ENCODE measurements at places on chromosomes 3 and 15.

- no peak for DNase-seq
These were observed at the start of gene CCDC54 for GRCh38 chr3:107377151-107377550. TSS of gene CCDC54 (plus strand) at chr3:107377439. CDS start at chr3:107377588, 149 bp downstream.

DNA sequence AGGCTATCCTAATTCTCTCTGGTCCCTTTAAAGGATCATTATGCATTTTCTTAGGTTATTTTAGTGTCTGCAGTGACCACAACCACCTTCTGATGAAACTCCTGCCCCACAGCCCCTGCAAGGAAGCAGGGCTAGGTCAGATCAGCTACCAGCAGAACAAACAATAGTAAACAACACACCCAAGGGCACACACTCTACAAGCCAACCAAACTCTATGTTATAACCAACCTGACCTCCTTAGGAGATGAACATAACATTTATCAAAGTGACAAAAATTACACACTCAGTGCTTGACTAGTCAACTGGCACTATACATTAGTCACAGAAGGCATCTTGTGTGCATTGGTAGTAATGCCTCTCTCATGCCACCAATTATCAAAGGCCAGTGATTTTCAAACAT lies 17.3 kb downstream of the DENND6A start:
- DNase-seq = no peak

DNA sequence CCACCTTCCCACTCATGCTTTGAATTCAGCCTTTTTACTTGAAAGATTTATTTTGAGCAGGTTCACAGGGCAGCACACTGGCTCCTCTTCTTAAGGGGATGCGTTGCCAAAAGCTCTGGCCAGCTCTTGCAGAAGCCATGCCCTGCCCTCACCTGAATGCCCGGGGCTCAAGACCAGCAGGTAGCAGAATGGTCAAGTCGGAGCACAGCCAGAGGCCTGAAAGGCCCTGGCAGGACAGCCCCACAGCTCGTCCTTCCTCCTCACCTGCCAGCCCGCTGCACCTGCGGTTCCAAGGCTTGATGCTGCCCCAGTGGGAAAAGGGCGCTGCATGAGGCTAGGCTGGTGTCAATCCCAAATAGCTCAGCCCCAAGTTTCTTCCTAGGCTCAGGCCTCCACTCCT lies 13.1 kb downstream of the CA12 start:
- DNase-seq = no peak

DNA sequence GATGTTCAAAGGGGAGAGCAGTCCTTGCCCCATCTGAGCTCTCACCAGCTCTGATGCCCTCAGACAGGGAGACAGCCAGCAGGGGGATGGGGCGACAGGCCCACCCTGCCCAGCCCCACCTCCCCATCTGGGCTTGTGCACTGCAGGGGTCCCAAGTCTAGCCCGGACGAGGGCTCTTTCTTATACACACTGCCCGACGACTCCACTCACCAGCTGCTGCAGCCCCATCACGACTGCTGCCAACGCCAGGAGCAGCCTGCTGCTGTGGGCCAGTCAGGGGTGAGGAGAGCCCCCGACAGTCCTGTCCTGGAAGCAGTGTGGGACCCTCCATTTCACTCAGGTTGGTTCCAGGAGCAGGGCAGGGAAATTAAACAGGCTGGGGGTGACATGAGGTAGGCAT lies 73.9 kb downstream of the BOC start:
- no peak for DNase-seq

DNA sequence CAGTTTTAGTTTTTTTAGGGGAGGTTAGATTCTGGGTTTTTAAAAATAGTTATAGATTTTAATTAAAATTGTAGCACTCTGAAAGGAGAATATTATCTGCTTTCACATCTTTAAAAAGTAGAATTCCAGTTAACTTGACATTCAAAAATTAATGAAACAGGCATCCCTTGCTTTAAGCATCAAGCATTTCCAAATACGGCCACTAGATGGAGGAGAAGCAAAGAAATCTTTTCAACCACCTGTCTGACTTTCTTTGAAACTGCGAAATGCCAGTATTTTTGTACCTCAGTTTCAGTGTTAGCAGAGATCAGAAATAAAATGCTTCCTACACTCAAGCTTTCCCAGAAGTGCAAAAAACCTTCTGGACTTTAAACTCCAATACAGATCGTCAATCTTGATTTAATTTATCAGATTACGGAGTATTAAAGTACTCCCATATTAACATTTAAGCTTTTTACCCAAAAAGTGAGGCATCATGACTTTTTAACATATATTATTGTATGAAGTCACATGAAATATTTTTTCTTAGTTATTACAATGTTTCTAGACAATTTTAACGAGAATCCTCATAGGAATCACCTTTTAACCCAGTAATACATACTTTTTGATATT lies 153.3 kb downstream of the P3H2 start:
- DNase-seq = no peak

DNA sequence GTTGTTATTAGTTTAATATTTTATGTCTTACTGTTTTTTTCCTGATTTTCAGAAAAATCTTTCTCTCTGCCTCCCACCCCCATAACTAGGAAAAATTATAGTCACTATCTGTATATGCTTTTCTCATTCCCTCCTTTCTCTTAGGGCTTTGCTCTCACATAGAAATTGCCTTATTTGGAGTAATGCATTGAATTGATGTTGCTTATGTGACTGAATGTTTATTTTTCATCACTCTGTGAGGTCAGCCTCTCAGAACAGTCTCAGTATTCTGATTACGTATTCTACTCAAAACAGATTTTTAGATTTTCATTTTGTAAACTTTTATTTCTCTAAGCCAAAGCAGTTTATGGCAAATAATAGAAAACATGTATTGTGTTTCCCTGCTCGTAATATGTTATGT lies 121.0 kb downstream of the SLMAP start:
- no peak for DNase-seq

DNA sequence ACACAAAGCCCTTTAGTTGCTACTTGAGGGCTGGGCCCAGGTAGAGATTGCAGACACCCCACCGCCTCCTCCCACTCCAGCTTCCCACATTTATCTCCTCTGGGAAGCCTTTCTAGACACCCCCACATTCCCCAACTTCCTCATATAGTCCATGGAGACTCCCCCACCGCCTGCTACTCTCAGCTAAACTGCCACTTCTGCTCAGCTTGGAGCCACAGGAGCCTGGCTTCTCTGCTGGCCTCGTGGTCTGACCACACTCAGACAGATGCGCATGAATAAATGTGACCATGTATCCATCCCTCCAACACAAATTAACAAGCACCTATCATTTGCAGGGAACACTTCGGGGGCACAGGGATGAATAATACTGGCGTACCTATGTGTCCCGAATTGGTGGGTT lies 10.5 kb upstream of the ACSBG1 start:
- DNase-seq = no peak

DNA sequence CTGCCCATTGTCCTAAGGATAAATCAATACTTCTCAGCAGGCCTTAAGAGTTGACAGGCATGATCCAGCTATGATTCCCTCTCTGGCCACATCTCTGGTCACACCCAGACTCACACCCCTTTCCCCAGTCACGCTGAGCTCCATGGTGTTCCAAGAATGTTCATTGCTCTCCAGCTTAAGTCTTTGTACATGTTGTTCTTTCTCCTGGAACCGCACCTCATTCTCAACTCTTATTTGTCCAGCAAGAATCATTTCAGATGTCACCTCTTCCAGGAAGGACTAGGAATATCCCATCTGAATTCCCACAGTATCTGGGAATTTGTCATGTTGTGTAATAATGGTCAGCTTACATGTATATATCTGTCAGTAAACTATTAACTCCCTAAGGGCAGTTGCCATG lies 118.3 kb upstream of the GALNT15 start:
- DNase-seq = no peak

- DNase-seq = no peak
These were observed 969.6 kb upstream of the ALCAM start for GRCh38 chr3:104396974-104397669.

- no peak for DNase-seq
These were observed 16.9 kb upstream of the TIPARP start for GRCh38 chr3:156657440-156657839.
